Fibroblast of skin of left biceps (primary cell): ENCODE measurements at places on chromosomes 4 and X.

DNA sequence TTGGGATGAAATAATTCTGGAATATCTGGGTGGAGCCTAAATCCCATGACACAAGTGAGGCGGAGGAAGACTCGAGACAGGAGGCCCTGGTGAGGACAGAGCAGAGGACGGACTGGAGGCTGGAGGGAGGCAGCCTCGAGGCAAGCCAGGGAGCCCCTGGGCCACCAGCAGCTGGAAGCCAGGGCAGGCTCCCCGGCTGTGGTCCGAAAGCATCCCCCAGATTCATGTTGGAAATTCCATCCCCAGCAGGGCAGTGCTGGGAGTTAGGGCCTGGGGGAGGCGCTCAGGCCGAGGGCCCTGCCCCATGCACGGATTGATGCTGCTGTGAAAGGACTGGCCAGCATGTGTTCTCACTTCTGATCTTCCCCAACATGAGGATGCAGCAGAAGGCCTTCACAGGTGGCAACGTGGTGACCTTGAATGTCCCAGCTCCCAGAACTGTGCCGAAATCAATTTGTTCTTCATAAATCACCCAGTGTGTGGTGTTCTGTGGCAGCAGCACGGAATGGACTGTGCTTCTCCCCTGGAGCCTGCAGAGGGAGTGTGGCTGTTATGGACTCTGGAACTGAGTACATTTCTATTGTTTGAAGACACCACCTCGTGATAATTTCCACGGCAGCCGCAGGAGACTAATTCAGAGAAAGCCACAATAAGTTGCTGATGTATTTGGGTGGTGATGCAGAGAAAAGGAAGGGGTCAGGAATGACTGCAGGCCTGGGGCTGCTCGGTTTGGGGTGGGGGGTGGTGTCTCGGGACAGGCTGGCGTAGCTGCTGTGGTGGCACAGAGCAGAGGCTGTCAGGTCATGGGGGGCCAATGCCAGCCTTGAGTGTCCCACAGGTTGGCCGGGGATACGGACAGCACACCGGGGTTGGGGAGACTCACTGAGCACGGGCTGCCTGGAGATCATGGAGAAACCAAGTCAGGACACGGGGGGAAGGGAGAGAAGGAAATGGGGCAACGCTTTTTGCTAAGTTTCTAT lies 56.9 kb downstream of the PCGF3 start:
- DNase-seq = no peak

- no peak for DNase-seq
These were observed 13.6 kb upstream of the IGSF1 start for GRCh38 chrX:131302701-131303100.

DNA sequence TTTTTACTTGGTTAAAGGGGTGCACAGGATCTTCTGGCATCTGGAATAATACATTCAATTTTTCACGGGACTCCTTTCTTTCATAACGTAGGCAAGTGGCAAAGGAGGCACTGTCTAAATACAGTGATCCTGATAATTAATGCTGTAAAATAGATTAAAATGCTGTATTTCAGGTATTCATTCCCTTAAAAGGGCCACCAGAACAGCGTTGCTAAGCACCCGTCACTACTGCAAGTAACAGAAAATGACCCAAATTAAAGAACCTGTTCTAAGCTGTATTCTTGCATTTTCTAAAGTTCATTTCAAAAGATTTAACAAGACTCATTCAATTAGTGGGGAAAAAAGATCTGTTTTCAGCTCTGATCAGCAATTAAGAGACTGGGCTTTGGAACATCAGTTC lies 208.2 kb downstream of the TENM3 start:
- no peak for DNase-seq

GRCh38 chr4:140095694-140096482 lies 58.1 kb downstream of the MAML3 start:
- DNase-seq = peak; percentile 84

DNA sequence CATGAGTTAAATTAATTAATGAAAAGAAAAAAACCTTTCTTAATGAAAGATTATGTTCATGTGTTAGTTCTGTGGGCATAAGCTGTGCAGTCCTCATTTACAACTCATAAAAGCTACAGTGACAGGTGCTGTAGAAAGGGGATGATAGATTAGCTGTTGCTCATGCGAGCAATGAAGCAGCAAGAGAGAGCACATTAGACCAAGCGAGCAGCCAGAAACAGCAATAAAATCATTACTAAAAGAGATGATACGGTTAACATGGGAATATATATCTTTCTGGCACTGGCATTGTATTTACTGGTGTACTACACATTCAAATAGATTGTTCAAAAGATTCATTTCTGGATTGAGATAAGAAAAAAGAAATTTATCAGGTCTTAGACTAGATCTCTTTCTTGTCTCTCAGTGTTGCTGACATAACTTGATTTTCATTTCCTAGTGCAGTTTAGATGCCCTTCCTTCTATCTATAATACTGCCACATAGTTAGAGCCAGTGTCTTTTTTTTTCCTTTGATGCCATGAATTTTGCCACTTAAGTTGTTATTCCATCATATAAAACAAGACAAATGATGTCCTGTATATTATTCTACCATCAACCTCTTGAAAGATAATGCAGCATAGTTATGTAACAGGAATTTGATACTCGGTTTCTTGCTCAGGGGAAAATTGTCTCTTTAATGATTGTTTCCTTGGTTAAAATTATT lies 164.6 kb downstream of the BANK1 start:
- DNase-seq = no peak

GRCh38 chr4:157043131-157043530 lies 32.8 kb upstream of the GLRB start:
- peak; percentile 7 for DNase-seq

DNA sequence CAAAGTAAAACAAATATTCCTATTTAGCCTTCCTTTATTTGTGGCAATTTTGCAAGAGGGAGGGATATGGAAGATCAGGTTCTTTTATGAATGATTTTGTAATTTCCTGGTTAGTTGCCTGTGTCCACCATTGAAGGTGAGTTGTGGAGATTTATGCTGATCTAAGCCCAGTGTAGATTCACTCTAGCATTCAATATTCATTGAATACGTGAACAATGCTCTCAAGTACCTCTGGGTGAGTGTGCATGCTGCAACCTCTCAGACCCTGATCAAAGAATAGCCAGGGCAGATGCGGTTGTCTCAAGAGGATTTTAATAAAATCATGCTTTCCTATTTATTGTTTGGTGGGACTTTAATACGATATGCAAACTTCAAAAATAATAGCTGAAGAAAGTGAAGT lies 628.4 kb downstream of the SPRY1 start:
- no peak for DNase-seq

DNA sequence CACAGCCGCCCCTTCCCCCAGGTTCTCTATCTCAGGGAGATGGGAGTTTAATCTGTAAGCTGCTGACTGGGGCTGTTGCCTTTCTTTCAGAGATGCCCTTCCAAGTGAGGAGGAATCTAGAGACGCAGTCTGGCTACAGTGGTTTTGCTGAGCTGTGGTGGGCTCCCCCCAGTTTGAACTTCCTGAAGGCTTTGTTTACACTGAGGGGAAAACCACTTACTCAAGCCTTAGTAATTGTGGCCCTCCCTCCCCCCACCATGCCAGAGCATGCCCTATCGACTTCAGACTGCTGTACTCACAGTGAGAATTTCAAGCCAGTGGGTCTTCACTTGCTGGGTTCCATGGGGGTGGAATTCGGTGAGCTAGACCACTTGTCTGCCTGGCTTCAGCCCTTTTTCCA lies 131.3 kb downstream of the FAAH2 start:
- DNase-seq = no peak

GRCh38 chrX:112834031-112834845 lies 6.4 kb downstream of the AMOT start:
- DNase-seq = peak; percentile 84

DNA sequence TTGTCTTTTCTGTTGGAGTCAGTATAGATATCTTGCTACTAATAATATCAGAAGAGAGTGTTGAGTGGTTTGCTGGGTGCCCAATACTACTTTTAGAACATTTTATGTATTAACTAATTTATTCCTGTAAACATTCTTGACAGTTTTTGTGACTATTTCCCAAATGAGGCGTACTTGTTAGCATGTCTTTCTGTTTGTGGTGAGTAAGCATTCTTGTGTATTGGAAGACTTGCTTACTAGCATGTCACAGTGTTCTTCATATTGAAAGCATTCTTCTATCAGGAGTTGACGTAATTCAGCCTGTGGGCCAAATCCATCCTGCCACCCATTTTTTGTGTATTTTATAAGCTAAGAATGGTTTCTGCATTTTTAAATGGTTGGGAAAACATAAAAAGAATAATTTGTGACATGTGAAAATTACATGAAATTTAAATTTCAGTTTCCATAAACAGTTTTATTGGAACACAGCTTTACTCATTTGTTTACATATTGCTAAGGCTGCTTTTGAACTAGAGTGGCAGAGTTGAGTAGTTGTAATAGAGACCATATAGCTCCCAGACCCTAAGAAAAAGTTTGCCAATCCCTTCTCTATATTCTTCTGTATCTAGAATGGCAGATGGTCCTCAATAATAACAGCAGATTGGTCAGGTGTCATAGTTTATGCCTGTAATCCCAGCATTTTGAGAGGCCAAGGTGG lies 20.4 kb downstream of the REPS2 start:
- no peak for DNase-seq

GRCh38 chr4:154526151-154526550 lies 24.0 kb downstream of the PLRG1 start:
- DNase-seq = no peak

DNA sequence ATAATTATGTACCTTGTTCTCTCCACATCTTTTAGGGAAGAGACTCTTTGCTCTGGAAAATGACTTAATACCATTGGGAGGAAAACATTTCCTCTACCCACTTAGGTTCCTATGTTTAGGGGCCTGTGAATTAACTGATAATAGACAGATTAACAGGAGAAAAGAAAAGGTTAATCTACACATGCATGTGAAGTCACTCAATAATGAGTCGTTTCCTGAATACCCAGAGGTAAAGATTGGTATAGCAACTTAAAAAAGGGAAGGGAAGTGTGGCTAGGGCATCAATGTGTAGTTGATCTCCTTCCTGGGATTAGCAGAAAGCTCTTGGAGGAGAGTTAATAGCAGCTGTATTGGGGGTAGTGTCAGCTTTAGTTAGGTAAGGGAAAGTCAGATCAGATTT lies 419.5 kb upstream of the ATOH1 start:
- no peak for DNase-seq

DNA sequence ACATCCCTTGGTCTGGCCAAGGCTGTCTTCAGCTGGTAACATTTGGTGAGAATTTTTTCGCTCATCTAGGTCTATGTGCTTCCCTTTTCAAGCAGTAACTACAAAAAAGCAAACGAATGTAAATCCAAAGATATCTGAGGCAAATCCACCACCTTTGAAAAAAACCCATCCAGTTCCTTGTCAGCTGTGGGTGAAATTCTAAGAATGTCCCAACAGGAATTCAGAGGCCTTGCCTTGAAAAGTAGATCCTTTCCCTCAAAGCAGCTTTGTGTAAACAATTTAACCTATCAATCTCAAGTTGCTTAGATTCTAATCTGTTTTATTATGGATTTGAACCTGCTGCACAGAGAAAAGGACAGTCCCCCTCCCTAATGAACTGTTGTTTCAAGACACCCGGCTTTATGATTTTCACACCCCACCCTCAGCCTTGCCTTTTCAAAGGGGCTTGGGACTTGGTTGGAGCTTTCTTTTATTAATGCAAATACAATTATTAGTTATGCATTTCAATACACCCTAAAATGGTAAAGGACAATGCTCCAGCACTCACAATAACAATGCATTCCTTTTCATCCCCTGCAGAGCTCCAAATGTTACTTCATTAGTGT lies 166.6 kb downstream of the LDB2 start:
- no peak for DNase-seq

DNA sequence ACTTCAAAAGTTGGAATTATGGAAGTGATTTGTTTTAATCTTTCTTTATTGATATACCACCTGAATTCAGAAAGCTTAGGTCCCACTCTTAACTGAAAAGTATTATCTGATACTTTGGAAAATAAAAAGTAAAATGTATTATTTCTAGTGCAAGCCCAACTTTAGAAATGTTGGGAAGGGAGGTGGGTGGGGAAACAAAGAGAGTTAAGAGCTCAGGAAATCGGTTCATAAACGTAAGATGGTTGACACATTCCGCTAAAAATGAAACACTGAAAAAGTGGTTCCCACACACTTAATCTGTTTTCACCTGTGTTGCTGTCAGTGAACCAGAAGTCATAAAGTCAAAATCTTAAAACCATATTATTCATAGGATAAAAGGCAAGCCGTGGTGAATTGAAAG lies 237.4 kb downstream of the BANK1 start:
- DNase-seq = no peak

DNA sequence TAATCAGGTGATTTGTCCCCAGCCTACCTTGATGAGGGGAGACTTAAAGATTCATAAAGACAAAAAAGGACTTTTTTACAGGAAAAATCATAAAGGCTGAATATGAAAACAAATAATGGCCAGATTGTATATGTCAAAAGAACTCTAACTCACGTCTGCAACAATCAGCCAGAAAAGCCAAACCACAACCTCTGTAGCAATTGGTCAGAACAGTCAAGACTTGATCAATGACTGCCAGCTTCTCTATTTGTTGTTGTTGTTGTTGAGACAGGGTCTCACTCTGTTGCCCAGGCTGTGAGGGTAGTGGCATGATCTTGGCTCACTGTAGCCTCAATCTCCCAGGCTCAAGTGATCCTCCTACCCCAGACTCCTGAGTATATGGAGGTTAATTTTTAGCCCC lies 35.9 kb upstream of the PPA2 start:
- no peak for DNase-seq

DNA sequence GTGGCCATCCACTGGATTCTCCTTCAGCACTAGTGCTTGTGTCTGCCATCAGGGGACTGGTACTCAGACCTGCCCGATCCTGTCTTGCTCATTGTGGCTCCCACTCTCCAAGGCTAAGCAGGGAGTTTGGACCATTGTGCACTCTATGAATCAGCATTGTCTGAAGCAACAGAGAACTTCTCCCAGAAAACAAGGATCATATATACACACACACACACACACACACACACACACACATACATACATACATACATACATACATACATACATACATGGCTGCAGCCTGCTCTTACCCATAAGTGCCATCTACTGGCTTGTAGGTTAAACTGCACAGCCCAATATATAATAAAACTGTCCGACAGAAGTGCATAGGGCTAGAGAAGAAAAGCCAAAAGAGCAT lies 345.3 kb upstream of the LCORL start:
- no peak for DNase-seq

DNA sequence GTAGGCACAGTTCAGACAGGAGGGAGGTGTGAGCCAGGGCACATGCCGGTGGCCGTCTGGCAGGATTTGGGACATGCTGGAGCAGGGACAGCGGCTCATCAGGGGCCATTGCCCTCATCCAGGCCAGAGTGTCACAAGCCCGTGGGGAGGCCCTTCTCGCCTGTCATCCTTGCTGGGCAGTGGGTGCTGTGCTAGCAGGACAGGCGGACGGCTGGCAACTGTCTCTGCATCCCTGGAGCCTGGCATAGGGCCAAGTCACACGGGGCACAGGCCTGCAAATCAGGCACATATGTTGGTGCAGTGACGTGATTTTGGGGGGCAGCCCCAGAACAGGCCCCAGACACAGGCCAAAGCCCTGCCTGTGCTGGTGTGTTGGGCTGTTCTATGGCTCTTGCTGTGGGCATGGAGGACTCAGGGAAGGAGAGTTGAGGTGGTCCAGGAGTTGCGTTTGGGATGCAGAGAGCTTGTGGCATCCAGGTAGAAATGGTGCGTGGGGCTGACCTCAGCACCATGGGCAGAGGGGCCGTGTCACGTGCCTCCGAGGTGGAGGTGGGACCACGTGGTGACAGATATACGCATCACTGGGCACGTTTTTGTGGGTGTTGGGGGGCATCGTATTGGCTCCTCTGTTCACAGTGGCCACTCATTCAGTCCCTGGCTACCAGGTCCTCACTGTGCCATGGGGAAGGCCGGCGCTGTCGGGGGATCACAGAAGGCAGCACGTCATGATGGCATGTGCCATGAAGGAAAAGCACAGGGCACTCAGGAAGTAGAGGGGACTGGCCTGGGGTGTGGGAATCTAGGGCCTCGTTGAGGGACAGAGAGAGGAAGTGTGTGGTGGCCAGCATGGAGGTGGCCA lies 14.6 kb upstream of the MSANTD1 start:
- DNase-seq = no peak
